ENCODE measurements at places on chromosomes 2 and 18.

GRCh38 chr2:178282075-178282815 lies 87.9 kb downstream of the OSBPL6 start:
- DNase-seq = no peak

GRCh38 chr18:47898696-47899095 lies 31.8 kb downstream of the SMAD2 start:
- no peak for DNase-seq

GRCh38 chr18:46013484-46014189 lies 46.5 kb upstream of the EPG5 start:
- DNase-seq = no peak

DNA sequence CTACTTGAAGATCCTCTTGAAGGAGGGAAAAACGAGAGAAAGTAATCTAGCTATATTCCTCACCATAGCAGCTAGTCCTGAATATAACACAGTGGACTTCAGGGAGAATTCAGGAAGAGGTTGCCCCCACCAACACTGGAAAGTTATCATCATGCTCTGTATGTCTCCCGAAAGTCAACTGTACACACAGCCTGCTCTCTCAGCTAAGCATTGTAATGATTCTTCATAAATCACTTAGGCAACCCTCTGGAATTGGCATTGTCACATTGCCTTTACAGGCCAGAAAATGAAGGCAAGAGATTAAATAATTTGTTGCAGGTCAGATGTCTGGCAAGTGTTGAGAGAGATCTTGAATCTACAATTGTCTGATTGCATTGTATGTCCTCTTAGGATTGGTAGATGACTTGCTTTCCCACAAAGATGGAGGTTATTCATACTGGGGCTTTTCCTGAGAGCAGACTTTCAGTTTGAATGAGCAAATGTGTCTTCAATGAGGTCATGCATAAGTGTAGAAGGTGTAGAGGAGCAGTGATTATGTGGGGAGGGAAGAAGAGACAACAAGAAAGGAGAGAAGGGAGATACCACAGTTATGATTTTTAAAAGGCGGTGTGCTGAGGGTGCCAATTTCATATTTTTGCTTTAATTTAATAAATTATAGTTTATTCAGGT lies 667.2 kb downstream of the DCDC2C start:
- no peak for DNase-seq

- no peak for DNase-seq
These were observed 947 bp downstream of the ZEB2 start for GRCh38 chr2:144518748-144519596.

DNA sequence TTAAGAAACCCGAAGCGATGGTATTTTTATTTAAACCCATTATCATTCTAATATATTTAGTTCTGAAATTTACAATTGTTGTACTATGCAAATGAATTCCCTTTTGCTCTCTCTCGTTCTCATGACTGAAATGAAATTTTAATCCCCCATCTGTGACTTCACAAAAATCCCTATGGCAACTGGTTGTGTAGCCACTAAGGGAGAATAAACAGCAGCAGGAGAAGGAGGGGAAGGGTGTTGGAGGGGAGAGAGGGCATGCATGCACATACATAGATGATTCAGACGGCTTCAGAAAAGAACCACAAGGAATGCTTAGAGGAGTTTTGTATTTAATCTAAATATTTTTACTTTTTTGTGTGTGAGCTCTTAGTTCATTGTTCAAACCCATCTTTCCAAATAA lies 36.8 kb downstream of the CPS1 start:
- DNase-seq = no peak

DNA sequence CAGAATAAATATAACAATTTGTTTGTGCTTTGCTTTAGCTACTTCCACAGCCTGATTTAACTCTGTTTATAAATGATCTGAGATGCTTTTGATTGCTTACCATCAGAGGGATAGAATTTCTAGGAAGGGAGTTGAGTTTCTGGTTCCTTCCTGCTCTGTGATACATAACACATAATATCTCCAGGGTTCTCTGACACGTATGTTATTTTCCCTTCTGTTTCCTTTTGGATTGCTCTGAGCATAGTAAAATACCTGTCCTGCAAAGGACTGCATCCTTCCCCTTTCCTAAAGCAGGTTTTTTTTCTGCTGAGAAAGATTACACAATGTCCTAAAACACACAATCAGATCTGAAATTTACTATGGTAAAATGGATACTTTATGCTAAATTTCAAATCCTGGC lies 76.1 kb downstream of the CABYR start:
- no peak for DNase-seq

DNA sequence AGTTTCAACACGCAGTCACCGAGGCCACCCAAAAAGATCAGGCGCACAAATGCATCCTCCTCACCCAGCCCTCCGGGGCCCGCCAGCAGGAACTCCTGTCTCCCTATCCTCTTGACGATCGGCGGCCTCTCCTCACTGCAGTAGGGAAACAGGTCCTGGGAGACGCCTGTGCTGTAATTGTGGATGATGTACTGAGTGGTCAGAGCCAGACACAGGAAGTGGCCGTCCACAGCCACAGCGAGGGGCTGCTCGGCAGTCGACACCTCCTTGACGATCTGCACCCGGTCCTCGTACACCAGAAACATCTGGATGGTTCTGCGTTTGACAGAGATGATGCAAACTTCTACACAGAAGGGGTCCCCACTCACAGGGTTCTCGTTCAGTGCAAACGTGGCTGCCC lies 22.0 kb downstream of the TGFBRAP1 start:
- DNase-seq = no peak

DNA sequence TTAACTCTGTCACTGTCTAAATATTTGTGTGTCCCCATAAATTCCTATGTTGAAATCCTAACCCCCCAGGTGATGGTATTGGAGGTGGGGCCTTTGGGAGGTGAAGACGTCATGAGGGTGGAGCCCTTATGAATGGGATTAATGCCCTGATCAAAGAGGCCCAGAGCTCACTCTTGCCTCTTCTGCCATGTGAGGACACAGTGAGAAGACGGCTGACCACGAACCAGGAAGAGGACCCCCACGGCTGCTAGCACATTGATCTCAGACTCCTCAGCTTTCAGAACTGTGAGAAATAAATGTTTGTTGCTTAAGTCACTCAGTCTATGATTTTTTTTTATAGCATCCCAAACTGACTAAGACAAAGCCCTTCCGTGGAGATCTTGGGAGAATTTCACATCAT lies 71.2 kb downstream of the BCL2L11 start:
- DNase-seq = no peak

DNA sequence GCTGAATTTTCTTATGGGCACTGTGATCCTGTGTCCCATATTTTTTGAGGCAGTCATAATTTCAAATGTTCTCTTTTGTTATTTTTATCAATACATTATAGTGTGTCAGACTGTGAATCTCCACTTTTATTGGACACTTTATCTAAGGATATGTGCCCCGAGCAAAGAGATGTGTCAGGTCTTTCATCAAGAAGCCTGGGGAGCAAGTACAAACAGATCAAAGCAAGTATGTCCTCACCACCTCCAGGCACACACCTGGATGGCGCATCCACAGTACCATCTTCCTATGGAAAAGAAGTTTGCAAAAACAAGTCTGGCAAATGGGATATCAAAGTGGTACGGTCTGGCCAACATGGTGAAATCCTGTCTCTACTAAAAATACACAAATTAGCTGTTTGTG lies 81.0 kb upstream of the ZNF236 start:
- DNase-seq = no peak

DNA sequence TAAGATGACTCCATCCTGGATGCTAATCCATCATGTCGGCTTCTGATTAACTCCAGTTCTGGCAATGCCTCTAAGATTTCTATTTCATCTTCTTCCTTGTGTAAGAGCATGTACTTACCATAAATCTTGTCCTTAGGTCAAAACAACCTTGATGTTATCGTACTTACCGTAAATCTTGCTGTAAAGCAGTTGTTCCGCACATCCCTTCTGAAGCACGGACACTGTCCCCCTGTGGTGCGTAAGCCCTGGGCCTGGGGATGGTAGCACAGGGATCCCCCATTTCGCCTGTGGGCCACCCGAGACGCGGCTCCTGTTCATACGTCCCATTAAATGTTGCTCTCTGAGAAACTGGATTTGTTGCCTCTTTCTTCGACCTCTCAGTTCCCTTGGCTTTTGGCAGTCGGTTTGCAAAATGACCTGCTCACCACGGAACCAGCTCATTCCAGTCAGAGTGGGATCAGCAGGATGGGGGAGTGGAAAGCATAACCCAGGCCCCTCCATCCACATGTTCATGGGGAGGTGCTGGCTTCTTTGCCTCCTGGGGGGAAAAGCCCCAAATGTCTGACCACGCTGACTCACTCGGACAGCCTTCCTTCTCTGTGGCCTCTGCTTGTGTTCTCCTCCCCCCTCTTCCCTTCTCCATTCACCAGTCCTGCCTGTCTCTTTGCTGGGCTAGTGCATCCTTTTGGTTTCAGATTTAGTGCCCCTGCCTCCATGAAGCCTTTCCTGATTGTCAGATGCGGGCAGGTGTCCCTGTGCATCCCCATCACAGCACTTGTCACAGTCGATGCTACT lies 49.9 kb downstream of the RAB31 start:
- DNase-seq = no peak

DNA sequence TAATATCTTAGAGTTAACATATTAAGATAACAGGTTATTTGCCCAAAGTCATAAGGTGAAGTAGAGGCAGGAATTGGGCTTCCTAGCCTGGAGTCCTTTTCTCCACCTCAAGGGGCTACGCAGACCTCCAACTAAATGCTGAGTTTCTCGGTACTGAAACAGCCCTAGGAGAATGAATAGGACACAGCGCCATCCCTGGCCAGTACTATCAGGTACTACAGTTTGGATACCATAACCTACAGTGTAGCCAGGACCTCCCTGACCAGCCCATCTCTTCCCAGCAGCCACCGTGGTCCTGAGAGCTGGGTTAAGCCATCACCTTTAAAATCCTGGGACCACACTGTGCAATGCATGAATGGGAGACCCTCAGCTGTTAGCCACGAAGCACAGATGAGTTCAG lies 15.7 kb downstream of the CASP8 start:
- DNase-seq = no peak

GRCh38 chr2:36184848-36185247 lies 170.7 kb upstream of the CRIM1 start:
- DNase-seq = no peak

GRCh38 chr18:24370120-24370519 lies 27.5 kb downstream of the OSBPL1A start:
- DNase-seq = no peak

GRCh38 chr2:112621790-112622527 lies 23.8 kb upstream of the SLC20A1 start:
- no peak for DNase-seq

DNA sequence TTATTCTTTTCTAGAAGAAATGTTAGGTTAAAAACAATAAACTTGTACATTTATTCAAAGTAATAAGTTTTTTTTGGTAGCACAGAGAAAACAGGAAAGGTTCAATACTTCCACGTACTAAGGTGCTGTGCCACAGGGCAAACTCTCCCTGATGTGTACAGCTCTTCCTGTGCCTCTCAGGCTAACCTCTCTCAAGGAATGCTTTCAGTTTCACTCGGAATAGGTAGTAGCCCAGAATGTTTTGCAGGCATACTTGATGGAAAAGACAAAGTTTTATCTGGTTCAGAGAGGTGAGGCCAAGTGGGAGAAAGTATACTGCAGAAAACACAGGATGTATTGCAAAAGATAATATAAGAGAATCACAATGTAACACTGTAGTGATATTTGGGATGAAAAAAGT lies 171.0 kb upstream of the ZFP36L2 start:
- DNase-seq = no peak

- no peak for DNase-seq
These were observed 50.0 kb downstream of the GPD2 start for GRCh38 chr2:156486147-156486546.

All from substantia nigra (tissue), 51 donors.